ENCODE measurements at places on chromosomes 1 and 21. TPM values are rescaled to one million over a fixed set of nuclear protein-coding genes. Genes with fewer than 3 reads are reported as not detected.

XCL1 gene
- total RNA-seq = not detected

GRCh38 chr1:44650159-44650831, 24.0 kb downstream of the TMEM53 start:
- H3K27ac ChIP-seq = no peak overlapping the region
- H3K4me3 ChIP-seq = no peak overlapping the region
- H3K4me1 ChIP-seq = peaks cover 5% of the 10 kb centered on the region
- H3K27me3 ChIP-seq = no peaks in the 10 kb centered on the region
- DNase-seq = no peak

TNNI3K gene
- total RNA-seq = 0.50 TPM

MAN1C1 gene
- 16.9 TPM for total RNA-seq

DNA sequence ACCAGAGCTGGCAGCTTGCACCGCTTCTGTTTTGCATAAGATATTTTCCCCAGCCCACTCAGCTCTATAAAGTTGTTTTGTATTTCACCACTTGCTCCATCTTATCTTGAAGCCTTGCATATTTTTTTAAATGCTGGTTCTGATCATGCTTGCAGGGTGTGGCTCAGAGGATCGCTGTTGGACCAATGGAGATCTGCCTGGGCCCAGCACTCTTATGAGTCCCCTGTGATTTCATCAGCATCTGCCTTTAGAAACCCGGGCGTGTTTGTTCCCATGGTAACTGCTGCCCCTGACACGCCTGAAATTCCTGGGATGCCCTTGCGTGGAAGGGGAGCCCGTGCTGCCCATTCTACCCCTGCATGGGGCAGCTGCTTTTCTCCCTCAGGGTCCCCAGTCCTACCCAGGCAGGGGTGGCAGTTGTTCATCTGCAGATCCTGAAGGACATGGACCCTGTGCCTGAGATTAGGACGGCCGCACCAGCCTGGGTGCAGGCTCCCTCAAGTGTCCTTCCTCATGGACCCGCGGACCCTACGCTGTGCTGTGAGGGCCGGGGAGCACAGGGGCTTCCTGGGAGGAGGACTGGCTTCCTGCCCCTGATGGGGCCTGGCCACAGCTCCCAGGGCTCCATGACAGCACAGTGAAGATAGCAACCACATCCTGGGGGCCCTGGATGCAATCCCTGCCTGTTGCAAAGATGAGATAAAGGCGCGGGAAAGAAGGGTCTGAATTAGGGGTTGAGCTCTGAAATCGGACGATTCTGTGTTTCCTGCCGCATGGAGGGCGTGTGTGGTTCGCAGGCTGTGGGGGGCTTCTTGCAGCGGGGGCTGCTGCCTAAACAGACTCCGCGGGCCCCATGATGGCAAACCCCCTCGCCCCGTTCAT, 226.5 kb downstream of the SDCCAG8 start:
- H3K27ac ChIP-seq = peak overlapping the region; percentile 84
- H3K36me3 ChIP-seq = peaks cover 5% of the 10 kb centered on the region
- DNase-seq = no peak
- H3K4me1 ChIP-seq = peaks cover 23% of the 10 kb centered on the region
- H3K4me3 ChIP-seq = peak overlapping the region; percentile 87

DNA sequence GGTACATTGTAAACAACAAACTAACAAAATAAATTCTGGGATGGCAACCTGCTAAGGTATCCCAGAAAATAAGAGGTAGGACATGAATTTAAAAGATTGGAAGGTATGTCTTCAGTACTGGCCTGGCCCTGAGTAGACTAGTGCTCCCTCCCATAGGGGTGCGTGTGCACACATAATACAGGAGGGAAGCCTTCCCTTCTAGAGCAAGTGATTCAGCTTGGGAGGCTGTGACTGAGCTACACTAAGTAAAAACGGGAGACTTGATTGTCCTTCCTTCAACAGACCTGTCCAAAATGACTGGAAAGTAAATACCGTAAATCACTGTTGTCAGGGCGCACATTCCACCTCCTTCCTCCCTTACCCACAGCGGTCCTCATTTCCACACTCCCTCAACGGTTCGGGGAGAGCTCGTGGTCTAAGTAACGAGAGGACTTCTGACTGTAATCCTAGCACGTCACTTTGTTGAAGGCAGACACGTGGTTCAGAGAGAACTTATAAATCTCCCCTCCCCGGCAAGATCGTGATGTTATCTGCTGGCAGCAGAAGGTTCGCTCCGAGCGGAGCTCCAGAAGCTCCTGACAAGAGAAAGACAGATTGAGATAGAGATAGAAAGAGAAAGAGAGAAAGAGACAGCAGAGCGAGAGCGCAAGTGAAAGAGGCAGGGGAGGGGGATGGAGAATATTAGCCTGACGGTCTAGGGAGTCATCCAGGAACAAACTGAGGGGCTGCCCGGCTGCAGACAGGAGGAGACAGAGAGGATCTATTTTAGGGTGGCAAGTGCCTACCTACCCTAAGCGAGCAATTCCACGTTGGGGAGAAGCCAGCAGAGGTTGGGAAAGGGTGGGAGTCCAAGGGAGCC, at the start of gene TGFB2:
Gene TGFB2, plus strand, starts transcription at position 523 of the 859 bp plus-strand sequence. CDS start 1,366 bp downstream, outside the sequence.
- no peak within 1 kb of the TSS for H3K27ac ChIP-seq
- H3K4me3 ChIP-seq = no peak within 1 kb of the TSS
- DNase-seq = no peak
- H3K36me3 ChIP-seq = no peaks in the 10 kb centered on the region
- H3K4me1 ChIP-seq = peaks cover 27% of the 10 kb centered on the region

SIPA1L2 gene
- total RNA-seq = 1.3 TPM

DNA sequence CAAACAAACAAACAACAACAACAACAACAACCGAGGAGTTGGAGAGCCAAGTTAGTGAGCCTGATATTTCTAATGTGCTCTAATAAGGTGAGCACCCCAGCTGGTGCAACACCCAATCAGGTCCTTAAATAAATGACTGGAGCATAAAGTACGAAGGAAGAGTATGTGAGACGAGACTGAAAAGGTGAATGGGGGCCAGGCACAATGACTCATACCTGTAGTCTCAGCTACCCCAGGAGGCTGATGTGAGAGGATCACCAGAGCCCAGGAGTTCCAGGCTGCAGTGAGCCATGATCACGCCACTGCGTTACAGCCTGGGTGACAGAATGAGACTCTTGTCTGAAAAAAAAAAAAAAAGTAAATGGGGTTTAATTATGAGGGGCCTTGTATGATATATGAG, 152.0 kb upstream of the ZRANB2 start:
- H3K27me3 ChIP-seq = no peaks in the 10 kb centered on the region
- no peak overlapping the region for H3K4me3 ChIP-seq
- H3K36me3 ChIP-seq = peaks cover 2% of the 10 kb centered on the region
- DNase-seq = no peak
- H3K27ac ChIP-seq = no peak overlapping the region

GRCh38 chr1:178487070-178487615, 9.6 kb downstream of the CLEC20A start:
- peaks cover 33% of the 10 kb centered on the region for H3K27me3 ChIP-seq
- H3K4me1 ChIP-seq = peaks cover 11% of the 10 kb centered on the region
- no peak for DNase-seq
- no peak overlapping the region for H3K4me3 ChIP-seq

DNA sequence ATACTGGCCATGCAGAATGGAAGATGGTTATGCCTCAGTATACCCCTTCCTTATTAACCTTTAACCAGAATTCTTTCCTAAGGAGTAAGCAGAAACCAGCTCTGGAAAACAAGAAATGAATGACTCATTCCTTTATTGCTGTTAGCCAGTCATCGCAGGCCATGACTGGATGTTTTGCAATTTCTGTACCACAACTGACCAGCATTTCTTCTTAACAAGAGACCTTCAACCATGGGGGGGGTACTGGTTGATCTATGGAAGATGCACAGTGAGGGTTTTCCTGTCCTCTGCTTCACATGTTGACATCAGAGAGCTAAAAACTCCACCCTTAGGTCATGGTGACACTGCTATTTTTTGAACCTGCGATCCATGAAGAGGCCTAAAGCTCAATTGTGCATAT, 28.0 kb upstream of the RNF2 start:
- no peak overlapping the region for H3K4me3 ChIP-seq
- peaks cover 7% of the 10 kb centered on the region for H3K36me3 ChIP-seq
- no peaks in the 10 kb centered on the region for H3K4me1 ChIP-seq
- H3K27ac ChIP-seq = no peak overlapping the region

- no peak overlapping the region for H3K4me3 ChIP-seq
- H3K27me3 ChIP-seq = peaks cover 34% of the 10 kb centered on the region
- H3K4me1 ChIP-seq = no peaks in the 10 kb centered on the region
- no peaks in the 10 kb centered on the region for H3K36me3 ChIP-seq
These were observed 143.4 kb downstream of the BARHL2 start for GRCh38 chr1:90573736-90574135.

IVL gene
- total RNA-seq = not detected

PSMB2 gene
- 27.4 TPM for total RNA-seq

DNA sequence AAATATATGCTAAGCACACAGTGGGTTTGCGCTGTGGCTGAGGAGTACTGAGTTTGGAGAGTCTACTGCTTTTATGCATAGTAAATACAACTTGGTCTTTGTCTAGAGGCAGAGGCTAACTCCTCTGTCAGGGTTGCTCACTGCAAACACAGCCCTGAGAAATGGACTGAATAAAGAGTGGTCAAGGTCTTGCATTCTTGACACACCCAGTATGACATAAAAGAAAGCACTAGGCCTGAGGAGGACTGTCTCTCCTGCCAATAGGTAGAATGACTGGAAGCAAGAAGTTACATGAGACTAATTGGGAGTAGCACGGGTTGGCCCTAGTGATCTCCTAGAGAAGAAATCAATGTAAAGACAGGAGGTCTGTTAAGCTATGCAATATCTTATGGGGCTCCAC, 367.2 kb upstream of the B3GALT2 start:
- H3K27ac ChIP-seq = no peak overlapping the region
- H3K4me1 ChIP-seq = peaks cover 6% of the 10 kb centered on the region
- DNase-seq = no peak
- H3K36me3 ChIP-seq = no peaks in the 10 kb centered on the region
- H3K27me3 ChIP-seq = no peaks in the 10 kb centered on the region

NEK2 gene
- 0.32 TPM for total RNA-seq

DNA sequence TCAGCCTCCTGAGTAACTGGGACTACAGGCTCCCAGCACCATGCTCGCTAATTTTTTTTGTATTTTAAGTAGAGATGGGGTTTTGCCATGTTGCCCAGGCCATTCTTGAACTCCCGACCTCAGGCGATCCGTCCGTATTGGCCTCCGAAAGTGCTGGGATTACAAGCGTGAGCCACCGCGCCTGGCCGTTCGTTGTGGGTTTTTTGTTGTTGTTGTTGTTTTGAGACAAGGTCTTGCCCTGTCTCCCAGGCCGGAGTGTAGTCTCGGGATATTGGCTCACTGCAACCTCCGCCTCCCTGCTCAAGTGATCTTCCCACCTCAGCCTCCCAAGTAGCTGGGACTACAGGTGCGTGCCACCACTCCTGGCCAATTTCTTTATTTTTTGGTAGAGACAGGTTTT, 4.7 kb upstream of the INAVA start:
- no peaks in the 10 kb centered on the region for H3K27me3 ChIP-seq
- peaks cover 38% of the 10 kb centered on the region for H3K4me1 ChIP-seq
- H3K27ac ChIP-seq = peak overlapping the region; percentile 95
- no peaks in the 10 kb centered on the region for H3K36me3 ChIP-seq
- no peak for DNase-seq

- no peak overlapping the region for H3K4me3 ChIP-seq
- peak overlapping the region; percentile 16 for H3K27ac ChIP-seq
- H3K4me1 ChIP-seq = peaks cover 2% of the 10 kb centered on the region
- H3K27me3 ChIP-seq = peaks cover 29% of the 10 kb centered on the region
- DNase-seq = no peak
- H3K36me3 ChIP-seq = no peaks in the 10 kb centered on the region
These were observed 7.0 kb upstream of the SMCP start for GRCh38 chr1:152870831-152871730.

DNA sequence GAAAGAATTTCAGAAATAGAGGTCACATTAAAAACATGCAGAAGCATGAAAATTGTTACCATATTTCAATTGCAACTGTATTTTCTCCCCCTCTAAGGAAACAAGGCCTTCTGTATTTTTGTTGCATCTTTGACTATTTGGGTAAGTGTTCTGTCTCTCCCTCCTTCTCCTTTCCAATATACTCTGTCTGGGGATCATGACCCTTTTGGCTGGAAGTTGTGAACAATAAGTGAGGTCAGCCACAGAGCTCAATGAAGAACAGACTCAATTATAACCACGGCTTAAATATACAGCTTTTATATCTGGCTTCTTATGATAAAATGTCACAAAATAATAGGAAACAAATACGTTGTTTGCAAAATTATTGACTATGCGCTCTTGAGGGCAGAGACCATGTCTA, 47.1 kb downstream of the SPAG17 start:
- no peaks in the 10 kb centered on the region for H3K4me1 ChIP-seq
- H3K27ac ChIP-seq = no peak overlapping the region
- H3K36me3 ChIP-seq = no peaks in the 10 kb centered on the region
- no peak for DNase-seq
- peaks cover 29% of the 10 kb centered on the region for H3K27me3 ChIP-seq
- no peak overlapping the region for H3K4me3 ChIP-seq

DNA sequence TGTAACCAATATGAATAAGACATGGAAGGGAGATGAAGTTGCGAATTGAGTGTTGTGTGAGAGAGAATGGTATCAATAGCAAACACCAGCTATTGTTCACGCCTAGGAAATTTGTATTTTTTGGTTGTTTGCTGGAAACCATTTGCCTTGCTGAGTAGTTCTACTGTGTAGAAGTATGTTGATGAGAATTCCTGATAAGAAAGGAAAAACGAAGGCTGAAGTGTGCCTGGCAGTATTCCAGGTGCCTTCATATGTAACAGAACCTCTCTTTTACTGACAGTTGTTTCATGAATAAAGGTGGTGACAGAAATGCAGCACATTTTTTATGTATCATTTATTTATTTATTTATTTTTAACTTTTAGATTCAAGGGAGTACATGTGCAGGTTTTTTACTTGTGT, 79.5 kb downstream of the SDCCAG8 start:
- peaks cover 35% of the 10 kb centered on the region for H3K36me3 ChIP-seq
- peak overlapping the region; percentile 5 for H3K27ac ChIP-seq
- H3K4me3 ChIP-seq = no peak overlapping the region
- H3K27me3 ChIP-seq = no peaks in the 10 kb centered on the region
- peaks cover 16% of the 10 kb centered on the region for H3K4me1 ChIP-seq

GRCh38 chr1:192797143-192797542, 11.7 kb upstream of the RGS2 start:
- DNase-seq = no peak
- H3K4me1 ChIP-seq = no peaks in the 10 kb centered on the region
- H3K36me3 ChIP-seq = peaks cover 2% of the 10 kb centered on the region
- no peak overlapping the region for H3K27ac ChIP-seq
- no peaks in the 10 kb centered on the region for H3K27me3 ChIP-seq
- H3K4me3 ChIP-seq = no peak overlapping the region

- H3K4me3 ChIP-seq = no peak overlapping the region
- peaks cover 12% of the 10 kb centered on the region for H3K36me3 ChIP-seq
- peaks cover 12% of the 10 kb centered on the region for H3K4me1 ChIP-seq
These were observed 58.2 kb upstream of the MPC2 start for GRCh38 chr1:167995038-167995437.

SFT2D2 gene
- total RNA-seq = 62.9 TPM

TAL1 gene
- total RNA-seq = 44.2 TPM

- DNase-seq = no peak
- H3K36me3 ChIP-seq = no peaks in the 10 kb centered on the region
- no peak overlapping the region for H3K27ac ChIP-seq
- peaks cover 4% of the 10 kb centered on the region for H3K4me1 ChIP-seq
- H3K27me3 ChIP-seq = no peaks in the 10 kb centered on the region
These were observed 921.5 kb downstream of the TTLL7 start for GRCh38 chr1:83077411-83077810.

TIE1 gene
- not detected for total RNA-seq

C21orf58 gene
- total RNA-seq = 3.2 TPM

GRCh38 chr1:18919197-18919905, 17.0 kb upstream of the ALDH4A1 start:
- peaks cover 28% of the 10 kb centered on the region for H3K4me1 ChIP-seq
- DNase-seq = no peak
- H3K27me3 ChIP-seq = no peaks in the 10 kb centered on the region
- H3K27ac ChIP-seq = peak overlapping the region; percentile 81

FCRL1 gene
- total RNA-seq = 22.4 TPM

All from T-helper 17 cell (primary cell).